Stimulated activated CD4-positive, alpha-beta T cell treated with anti-CD3 and anti-CD28 coated beads, TNF-alpha, amount 100 ng/mL, for 1 hour (primary cell): ENCODE measurements at places on chromosomes 2 and 18.

- no peak for DNase-seq
Observed at GRCh38 chr2:47493317-47494035, 90.5 kb downstream of the MSH2 start.

DNA sequence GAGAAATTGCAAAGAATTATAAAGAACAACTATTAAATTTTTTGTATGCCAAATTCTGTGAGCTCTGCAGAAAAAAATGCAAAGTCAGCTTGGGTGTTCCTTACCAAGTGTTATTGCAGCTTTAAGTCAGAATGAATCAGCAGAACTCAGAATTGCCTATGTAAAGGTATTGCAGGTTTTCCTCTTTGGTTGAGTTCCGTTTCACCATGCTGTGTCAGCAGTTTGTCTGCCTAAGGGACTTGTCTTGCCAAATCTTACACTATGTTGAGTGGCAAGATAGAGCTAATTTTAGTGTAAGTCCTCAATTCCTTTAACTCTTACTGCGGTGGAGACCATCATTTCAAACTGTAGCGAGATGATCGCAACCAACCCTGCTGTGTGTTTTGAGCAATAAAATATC lies 38.8 kb downstream of the ADAM23 start:
- no peak for DNase-seq

DNA sequence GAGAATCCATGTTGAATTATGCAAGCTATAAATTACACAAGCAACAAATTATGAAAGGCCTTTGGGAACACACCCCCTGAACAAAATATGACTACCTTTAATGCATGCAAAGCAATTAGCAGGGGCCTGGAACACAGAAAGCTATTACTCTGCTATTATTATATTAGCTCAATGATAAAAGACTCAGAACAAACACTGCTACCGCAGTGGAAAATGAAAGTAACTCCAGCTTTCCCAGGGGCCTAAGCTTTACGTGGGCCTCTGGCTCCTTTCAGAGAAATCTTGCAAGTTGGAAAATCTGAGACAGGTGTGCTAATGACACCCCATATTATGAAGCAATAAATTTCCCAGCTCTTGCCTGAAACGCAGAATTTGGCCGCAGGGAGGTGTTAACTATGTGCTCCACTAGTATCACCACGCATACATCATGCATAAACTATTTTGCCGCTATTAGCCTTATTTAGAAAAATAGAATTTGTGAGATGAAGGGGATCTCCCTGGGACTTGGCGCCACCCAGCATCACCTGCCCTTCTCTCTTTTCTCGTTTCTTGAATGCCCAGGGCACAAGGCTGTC lies 321.6 kb upstream of the LYPD1 start:
- no peak for DNase-seq

GRCh38 chr18:5122272-5122671 lies 74.8 kb downstream of the AKAIN1 start:
- no peak for DNase-seq

GRCh38 chr2:178234648-178235047 lies 40.3 kb downstream of the OSBPL6 start:
- DNase-seq: no peak

- no peak for DNase-seq
Observed at GRCh38 chr18:22346953-22347605, 70.6 kb downstream of the CTAGE1 start.

DNA sequence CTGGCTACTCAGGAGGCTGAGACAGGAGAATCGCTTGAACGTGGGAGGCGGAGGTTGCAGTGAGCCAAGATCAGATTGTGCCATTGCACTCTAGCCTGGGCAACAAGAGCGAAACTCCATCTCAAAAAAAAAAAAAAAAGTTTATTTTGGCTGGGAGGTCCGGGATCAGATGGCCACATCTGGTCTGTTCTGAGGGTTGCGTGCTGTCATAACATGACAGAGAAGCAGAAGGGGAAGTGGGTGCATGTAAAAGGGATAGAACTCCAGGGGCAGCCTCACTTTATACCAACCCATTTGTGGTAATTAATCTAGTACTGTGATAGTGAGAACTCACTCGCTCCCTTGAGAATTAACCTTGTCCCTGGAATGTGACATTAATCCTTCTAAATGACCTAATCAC lies 101.2 kb downstream of the PTPN4 start:
- no peak for DNase-seq

DNA sequence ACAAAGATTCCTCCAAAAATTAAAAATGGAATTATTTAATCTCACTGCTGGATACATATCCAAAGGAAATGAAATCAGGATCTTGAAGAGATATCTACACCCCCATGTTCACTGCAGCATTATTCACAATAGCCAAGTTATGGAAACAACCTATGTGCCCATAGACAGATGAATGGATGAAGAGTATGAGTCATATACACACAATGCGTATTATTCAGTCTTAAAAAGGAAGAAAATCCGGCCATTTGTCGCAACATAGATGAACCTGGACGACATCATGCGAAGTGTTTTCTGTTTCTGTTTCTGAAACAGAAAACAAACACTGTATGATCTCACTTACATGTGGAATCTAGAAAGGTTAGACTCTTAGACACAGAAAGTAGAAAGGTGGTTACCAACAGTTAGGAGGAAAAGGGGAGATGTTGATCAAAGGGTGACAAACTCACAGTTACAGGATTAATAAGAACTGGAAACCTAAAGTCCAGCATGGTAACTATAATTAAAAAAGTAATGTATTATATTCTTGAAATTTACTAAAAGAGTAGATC lies 87.8 kb upstream of the ERBB4 start:
- no peak for DNase-seq

GRCh38 chr2:121838551-121838950 lies 83.1 kb downstream of the TSN start:
- no peak for DNase-seq

GRCh38 chr2:221975151-221975550 lies 323.6 kb downstream of the PAX3 start:
- no peak for DNase-seq

DNA sequence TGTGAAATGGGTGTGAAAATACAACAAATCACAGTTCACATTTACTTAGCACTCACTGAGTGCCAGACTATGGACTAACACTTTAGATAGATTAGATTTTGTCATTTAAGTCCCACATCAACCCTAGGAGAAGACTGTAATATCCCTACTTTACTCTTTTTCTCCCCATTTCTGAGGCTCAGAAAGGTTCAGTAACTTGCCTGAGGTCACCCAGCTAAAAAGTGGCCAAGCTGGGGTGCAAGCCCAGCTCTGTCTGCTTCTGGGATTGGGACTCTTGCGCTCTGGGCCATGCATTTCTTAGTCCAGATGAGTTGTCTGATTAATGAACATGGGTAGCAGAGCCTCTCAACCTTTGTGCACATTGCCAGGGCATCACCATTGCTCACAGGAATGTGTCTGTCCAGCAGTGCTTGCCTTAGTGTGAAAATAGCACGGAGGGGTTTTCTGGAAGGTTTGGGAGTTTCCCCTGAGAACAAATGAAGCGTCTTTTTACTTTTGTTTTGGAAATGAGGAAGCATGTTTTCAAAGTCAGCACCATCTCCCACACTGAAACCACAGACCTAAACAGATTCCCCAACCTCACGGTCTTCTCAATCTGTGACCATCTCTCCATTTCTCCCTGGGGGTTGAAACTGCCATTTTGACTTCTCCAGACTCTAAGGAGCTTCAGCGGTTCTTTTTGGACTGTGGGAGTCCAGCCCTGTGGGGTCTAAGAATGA lies 31.9 kb downstream of the NRP2 start:
- no peak for DNase-seq

GRCh38 chr18:56559044-56559443 lies 79.3 kb downstream of the TXNL1 start:
- no peak for DNase-seq

GRCh38 chr2:64941143-64941542 lies 48.1 kb upstream of the SLC1A4 start:
- no peak for DNase-seq

- DNase-seq: no peak
Observed at GRCh38 chr2:233208382-233209116, 42.9 kb upstream of the ATG16L1 start.

- DNase-seq: no peak
Observed at GRCh38 chr2:17959356-17959755, 80.9 kb downstream of the KCNS3 start.

- no peak for DNase-seq
Observed at GRCh38 chr2:197307933-197308521, 2.6 kb downstream of the ANKRD44 start.

- no peak for DNase-seq
Observed at GRCh38 chr2:130337735-130338325, 4.9 kb upstream of the IMP4 start.

- DNase-seq: no peak
Observed at GRCh38 chr2:222794585-222795449, 66.0 kb upstream of the ACSL3 start.

DNA sequence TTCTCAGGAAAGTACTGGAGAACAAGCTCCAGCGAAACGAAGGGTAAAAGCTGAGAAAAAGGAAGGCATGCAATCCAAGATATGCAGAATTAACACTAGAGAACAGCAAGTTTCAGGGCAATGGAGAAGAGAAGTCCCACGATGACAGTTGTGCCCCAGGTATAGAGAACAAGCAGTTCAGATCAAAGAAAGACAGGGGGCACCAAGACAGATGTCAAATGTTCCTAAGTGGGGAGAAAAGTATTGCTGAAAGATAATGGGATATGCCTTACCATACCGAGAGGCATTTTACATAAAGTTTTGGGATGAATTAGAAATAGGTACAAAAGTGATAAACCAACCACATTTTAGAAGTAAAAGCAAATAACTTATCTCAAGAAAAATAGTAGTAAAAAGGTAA lies 79.1 kb upstream of the UBE2E3 start:
- no peak for DNase-seq

- peak; percentile 25 for DNase-seq
Observed at GRCh38 chr2:96267159-96267971, 1.3 kb downstream of the CIAO1 start.

DNA sequence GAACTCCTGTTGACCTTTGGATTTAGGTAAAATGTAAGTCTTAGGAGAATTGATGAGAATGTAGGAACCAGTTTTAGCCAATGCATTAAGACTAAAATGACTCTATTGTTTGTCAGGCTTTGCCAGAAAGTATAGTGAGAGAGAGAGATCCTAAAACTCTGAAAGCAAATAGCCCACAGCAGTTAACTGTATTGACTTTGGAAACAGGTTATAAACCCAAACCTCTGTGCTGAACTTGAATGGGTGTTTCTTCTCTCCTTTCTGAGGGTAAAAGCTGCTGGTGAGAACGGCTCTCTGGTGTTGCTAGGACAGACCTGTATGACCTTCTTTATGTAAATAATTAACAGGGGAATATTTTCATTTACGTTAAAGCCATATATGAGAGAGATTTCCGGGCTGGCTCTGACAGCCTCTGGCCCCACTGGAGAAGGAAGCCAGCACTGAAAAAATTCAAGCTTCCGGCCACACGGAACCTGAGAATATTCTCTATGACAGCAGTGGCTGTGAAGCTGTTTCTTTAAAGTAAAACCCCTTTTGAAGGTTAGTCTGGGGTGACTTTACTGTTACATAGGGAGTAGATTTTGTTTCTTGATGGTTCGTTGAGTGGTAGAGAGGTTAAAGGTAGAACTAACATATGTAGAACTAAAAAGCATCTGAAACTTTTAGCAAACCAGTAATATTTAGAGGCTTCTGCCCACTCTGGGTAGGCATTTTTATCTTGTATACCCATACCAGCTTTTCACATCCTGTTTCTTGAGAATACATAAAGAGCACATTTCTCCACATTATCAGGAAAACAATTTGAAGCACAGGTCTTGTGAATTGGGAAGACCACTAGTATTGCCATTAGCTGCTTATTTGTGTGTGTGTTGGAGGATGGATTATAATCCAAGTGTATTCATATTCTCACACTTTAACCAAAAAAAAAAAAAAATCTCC lies 123.8 kb downstream of the SPTBN1 start:
- DNase-seq: no peak

GRCh38 chr18:51049137-51049536 lies 19.1 kb downstream of the SMAD4 start:
- no peak for DNase-seq

GRCh38 chr2:32617599-32618189 lies 10.2 kb upstream of the TTC27 start:
- no peak for DNase-seq

DNA sequence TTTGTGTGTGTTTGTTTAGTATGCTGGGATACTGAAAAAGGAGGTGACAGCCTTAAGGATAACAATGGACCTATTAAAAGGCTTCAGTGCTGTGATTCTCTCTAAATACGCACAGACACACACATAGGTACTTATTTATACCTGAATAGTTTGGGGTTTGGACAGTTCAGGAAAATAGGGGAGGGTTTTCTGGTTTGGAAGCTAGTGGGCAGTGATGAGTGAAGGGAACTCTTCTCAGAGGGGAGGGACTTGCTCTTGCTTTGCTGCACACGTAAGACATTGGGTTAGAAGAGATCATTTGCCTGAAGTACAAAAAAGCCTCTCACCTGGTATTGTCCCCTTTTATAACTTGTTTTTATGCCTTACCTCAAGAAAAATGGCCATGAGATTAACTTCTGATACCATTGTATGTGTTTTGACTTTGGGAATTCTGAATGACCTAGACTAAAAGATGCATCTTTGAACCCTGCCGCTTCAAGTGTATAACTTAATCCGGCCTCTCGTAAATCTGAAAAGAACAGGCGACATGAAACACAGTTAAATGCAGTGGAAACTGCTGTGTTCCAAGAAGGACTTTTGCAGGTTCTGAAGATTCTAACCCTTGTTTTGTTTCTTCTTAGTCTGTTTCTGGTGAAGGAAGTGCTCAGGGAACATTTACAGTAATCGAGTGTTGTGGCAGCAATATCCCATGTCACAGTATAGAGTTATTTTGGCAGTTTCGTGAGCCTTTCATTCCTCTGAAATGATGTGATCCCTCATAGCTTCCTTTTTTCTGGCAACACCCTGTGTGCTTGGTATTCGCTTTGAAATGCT lies 2.5 kb downstream of the CRIM1 start:
- no peak for DNase-seq

GRCh38 chr18:58893388-58894099 lies 28.9 kb downstream of the ZNF532 start:
- DNase-seq: no peak

GRCh38 chr2:224894356-224894755 lies 147.9 kb downstream of the DOCK10 start:
- DNase-seq: no peak

- no peak for DNase-seq
Observed at GRCh38 chr2:120005834-120006521, 6.9 kb upstream of the EPB41L5 start.

DNA sequence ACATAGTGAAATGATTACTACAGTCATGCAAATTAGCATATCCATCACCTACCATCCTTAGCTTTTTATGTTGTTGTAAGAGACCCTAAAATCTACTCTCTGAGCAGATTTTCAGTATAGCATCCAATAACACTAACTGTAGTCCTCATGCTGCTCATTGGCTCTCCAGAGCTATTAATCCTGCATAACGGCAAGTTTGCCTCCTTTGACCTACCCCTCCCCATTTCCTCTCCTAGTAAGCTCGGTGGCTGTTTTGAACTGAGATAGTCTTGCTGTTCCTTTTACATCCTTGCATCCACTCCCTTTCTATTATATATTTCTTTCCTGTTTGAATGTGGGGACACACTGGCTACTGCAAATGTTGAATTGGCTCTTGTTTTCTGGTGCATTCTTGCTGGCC lies 481.5 kb downstream of the TSN start:
- no peak for DNase-seq

GRCh38 chr2:53752385-53752784 lies 15.2 kb upstream of the CHAC2 start:
- DNase-seq: no peak
